ENCODE measurements at places on chromosomes 11 and 22. TPM values are rescaled to one million over a fixed set of nuclear protein-coding genes. Genes with fewer than 3 reads are reported as not detected.

The TRPC6 gene
- total RNA-seq, result 1.5 TPM

The INS gene
- total RNA-seq, result 0.37 TPM

The GPR152 gene
- total RNA-seq, result not detected

The BARX2 gene
- not detected for total RNA-seq

- no peak for DNase-seq
- no peaks in the 10 kb centered on the region for H3K4me1 ChIP-seq
- H3K4me3 ChIP-seq, result no peak overlapping the region
- H3K36me3 ChIP-seq, result no peaks in the 10 kb centered on the region
Observed at GRCh38 chr11:88555018-88555828, 217.7 kb upstream of the CTSC start.

GRCh38 chr11:34679681-34680080 lies 58.8 kb downstream of the EHF start:
- no peaks in the 10 kb centered on the region for H3K27me3 ChIP-seq
- no peak overlapping the region for H3K27ac ChIP-seq
- no peak overlapping the region for H3K4me3 ChIP-seq
- no peak for DNase-seq
- no peaks in the 10 kb centered on the region for H3K36me3 ChIP-seq

Measured in liver (tissue), 10 donors.